Iris pigment epithelial cell (primary cell): ENCODE measurements at places on chromosomes 2 and 18.

DNA sequence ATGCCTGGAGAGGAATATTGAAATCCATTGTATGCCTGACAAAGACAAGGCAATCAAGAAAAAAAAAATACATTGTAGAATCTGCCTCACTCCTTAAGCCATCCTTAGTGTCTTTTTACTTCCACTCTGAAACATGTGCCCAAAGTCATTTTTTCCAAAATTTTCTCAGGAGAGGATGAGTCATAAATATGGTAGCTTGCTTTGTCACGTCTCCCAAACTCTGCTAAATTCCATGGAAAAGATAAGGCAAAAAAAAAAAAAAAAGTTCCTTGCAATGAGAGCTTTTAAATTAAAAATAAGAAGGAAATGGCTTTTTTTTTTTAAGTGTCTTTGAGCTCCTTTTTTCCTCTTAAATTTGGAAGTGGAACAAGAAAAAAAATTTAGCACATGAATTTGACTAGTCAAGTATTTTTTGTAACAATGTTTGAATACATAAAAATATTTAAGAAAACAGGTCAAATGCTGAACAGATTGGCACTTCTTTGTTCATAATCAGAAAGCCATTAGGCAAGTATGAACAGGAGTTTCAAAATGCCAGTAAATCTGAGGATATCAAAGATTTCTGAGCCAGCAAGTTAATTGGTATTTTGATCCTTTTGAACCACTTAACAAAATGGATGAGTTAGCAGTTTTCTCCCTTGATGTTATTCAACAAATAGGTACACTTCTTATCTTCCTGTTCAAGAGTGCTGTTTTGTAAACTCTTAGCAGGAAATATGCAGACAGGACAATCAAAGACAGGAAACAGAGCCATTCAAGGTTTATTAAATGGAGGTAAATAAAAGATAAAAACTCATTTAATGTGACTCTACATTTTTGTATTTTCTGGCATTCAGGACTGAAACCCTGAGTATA, 247.3 kb upstream of the SP5 start:
- no peak for DNase-seq

- no peak for DNase-seq
Measured at GRCh38 chr18:34942975-34943374, 98.2 kb upstream of the MAPRE2 start.

- peak; percentile 69 for DNase-seq
Measured at GRCh38 chr2:98623657-98624056, 15.3 kb downstream of the UNC50 start.

DNA sequence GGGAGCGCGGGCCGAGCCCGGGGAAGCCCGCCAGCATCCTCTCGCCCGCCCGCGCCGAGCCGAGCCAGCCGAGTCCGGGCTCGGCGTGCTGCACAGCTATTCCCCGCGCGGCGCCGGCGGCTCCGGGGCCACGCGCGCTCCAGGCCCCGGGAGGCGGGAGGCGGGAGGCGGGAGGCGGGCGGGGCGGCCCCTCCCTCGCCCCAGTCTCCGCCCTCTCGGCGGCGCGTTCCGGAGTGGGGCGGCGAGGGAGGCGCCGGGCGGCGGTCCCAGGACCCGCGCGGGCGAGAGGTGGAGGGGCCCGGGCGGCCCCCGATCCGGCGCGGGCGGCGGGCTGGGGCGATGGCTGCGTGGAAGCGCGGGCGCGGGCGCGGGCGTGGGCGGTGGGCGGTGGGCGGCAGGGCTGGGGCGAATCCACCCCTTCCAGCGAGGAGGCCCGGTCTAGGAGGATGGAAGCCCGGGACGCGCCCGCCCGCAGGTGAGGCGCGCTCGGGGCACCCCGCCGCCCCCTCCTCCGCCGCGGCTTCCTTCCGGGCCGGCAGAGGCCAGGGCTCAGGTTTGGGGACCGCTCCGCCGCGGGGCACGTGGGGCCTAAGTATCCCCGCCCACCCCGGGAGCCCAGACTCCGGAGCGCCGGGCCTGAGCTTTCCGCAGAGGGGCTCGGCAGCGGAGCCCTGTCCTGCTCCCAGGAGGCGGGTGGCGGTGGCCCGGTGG, at the start of gene ADCY3:
Gene ADCY3, minus strand, starts transcription at position 140 of the 711 bp plus-strand sequence. CDS start 1,250 bp downstream, outside the sequence.
- peak; percentile 43 for DNase-seq

DNA sequence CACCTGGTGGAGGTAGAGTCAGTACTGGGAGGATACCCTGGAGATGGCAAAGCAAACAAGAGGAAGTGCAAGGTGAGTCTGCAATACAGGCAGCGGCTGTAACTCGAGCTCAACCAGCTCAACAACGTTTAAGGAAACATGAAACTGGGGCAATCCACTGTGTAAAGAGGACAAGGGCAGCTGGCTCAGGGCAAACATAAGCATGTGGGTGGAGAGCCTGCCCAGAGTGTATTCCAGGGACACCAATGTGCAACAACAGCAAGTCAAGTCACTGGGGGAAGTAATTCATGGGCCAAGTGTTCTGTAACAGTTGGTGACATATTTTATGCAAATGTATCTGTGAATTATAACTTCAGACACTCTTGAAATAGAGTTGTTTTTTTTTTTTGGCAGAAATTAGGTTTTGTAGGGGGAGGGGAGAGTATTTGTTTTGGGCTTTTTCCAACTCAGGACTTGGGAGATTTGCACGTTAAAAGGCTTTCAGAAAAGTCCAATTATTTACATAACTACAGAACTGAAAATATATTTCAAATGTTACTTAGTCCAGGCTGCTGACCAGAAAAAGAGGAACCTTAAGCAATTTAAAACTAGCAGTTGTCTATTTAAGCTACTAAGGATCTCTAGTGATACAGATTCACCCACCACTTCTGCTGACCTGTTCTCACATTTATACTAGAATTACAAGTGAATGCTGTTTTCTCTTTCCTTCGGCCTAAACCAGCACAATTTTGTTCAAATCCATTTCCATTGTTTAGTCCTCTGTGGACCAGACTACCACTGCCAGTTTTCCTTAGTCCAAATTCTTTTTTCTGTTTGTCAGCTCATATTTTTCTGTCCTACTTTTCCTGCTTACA, 18.6 kb downstream of the NRXN1 start:
- peak; percentile 1 for DNase-seq

- peak; percentile 95 for DNase-seq
Measured at GRCh38 chr2:101474731-101475384, at the start of gene RFX8. Gene RFX8, minus strand, starts transcription at chr2:101475112. Its CDS starts 8,264 bp downstream, at chr2:101466848.

DNA sequence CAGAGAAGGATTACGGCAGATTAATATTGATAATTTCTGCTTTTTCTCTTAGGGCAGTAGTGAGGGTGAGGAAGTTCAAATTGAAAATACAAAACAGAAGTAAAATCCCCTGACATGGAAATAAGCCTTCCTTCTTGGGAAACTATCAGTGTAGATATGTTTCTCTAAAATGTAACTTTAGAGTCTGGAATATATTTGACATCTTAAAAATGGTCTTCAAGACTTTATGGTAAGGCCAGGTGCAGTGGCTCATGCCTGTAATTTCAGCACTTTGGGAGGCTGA, 33.0 kb downstream of the INPP5D start:
- DNase-seq, result no peak

DNA sequence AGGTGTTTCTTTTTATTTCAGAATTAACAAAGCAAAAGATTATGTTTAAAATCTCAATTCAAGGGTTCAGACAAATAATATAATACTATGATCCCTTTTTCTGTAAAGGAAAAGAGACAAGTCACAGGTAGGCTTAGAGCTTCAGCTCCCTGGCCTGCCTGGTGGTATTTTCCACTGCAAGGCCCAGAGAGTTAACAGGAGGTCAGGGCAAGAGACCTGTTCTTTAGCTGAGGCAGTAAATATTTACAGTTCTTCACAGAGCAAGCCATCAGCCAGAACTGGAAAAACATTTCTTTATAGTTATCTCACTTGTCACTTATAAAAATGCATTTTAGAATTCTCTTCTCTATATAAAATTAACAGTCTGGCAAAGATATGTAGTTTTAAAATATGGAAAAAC, 70.1 kb downstream of the EPG5 start:
- DNase-seq, result peak; percentile 36

- no peak for DNase-seq
Measured at GRCh38 chr2:137449454-137449853, 514.8 kb upstream of the HNMT start.

- DNase-seq, result no peak
Measured at GRCh38 chr2:128477026-128477820, 158.6 kb upstream of the HS6ST1 start.

DNA sequence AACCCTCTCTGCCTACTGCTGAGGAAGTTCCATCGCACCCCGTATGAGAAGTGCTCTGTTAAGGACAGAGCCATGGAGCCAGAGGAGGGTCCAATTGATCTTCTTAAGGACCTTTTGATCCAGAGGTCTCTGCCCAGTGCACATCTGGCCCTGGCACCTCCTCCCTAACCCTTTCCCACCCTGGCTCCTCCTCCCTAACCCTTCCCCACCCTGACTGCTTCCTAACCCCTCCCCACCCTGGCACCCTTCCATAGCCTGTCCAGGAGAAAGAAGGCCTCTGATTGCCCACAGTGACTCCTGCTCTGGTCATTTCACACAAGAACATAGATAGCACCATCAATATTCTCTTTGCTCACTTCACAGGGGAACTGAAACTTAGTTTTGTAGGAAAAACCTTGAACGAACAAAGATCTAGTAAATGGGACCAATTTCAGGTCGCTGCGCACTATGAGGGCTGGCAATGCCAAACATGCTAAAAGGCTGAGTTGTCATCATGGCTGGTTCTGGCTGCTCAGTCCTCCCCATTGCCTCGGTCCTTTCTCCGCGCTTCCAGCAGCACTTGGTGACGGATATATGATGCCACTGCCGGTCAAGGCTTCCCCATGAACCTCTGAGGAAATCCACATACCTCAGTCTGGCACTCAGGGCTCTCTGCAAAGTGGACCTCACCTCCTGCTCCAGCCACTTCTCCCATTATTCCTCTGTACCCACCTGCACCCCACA, 49.2 kb downstream of the PKDCC start:
- no peak for DNase-seq

DNA sequence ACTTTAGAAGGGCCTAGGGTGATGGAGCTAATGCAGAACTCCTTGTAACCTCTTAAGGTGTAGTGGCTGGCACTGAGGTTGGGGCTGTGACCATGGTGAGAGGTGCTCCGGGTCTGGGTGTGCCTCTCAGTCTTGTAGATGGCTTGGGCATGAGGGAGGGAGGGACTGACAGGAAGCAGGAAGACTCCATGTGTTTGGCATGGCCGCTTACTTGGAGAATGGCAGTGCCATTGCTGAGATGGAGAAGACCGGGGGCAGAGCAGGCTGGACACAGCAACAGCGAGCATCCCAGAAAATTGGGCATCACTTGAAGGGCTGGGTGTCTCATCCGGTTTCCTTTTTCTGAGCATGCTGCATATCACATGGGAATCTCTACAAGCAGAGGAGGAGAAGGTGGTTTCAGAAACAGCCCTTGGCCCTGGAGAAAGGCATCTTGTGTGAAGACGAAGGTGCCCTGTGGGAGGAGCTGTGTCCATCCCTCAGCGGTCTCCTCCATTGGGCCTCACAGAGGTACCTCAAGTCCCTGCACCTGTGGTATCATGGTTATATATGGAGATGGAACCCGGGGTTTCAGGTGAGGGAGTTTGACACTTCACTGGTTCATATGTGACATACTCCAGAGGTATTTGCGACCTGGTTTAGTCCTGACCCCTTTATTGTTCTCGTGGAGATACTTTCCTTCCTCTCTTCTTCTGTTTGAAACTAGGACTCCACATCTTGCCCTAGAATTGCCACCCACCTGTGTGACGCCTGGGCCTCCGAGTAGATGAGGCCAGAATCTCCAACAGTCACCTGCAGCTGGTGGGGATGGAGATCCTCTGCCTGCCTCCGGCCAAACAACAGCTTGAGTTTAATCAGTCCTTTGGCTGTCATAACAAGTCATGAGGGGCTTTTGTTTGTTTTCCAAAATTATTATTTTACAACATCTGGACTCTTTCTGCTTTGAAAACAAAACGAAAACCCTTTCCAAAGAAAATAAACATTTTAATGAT, 45.6 kb downstream of the INPP4A start:
- no peak for DNase-seq

DNA sequence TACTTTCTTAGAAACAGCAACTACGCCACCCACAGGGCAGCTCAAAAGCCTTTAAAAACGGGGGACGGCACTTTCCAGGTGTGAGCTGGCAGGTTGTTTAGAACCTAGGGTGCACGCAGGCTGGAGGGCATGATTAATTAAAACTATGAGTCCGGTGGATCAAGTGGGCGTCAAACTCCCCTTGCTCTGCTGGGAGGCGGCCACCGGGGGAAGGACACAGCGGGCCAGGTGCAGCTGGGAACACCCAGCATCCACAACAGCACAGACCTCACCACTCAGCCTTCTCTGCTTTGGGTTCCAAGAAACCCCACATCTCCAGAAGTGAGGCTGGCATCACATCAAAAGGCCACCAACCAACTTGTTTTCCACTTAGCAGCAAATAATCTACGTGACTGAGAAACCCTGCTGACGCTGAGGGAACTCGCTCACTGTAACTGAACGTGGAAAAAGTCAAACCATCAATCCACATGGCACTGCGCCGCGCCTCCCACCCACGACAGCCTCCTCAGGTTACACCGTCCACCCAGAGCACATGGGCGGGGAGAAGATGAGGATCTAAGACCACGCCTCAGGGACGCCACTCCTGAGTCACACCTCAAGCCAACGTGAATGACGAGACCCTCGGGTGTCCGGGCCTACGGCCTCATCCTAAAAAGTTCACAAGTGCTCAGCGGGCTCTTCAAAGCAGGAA, 118.2 kb downstream of the ZNF516 start:
- DNase-seq, result no peak

GRCh38 chr2:38497670-38498037, 105.1 kb downstream of the HNRNPLL start:
- DNase-seq, result no peak

GRCh38 chr18:25815659-25816058, 274.8 kb downstream of the SS18 start:
- DNase-seq, result no peak

DNA sequence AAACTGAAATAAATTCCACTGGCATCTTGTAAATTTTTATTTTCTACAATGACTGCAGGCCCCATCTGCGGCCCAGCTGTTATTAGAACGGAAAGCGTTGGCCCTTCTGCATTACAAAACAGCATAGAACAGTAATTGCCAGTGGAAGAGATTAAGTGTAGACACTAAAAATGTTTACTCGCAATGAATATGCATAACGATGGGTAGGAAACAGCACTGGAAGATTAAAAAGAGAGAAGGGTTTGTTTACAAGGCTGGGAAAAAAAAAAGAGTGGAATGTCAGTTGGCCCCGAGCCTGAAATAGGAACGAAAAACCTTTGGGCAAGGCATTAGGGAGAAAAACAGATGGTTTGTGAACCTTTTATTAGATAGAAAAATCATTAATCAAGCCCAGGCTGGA, 275.9 kb upstream of the TCF4 start:
- no peak for DNase-seq

- no peak for DNase-seq
Measured at GRCh38 chr2:1891147-1891546, 146.8 kb upstream of the PXDN start.

DNA sequence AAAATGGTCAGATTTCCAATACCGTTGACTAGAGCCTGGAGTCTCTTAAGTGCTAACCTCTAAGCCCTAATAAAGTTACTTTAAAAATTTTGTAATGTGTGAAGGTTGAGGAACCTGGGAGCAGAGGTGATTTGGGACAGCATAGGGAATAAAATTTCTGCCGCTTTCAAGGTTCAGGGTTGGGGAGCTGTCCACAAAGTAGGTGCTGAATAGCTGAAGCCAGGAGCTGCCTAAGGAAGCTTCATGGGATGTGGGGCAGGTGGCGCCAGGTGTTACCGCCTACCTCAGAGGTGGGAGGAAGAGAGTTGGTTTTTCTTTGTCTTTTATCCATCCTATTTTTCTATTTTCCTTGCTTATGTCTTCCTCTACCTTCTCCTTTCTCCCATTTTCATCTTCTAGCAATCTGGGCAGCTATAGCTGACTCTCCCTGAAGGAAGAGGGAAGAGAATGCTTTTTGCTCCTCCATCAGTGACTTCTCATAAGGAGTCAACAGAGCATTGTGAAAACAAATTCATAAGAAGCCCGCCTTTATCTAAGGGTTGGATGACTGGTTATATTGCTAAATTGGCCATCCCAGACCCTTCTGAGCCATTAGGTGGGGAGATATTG, 178.7 kb downstream of the CLIP4 start:
- peak; percentile 30 for DNase-seq
